ENCODE measurements at places on chromosomes 7 and 10.

DNA sequence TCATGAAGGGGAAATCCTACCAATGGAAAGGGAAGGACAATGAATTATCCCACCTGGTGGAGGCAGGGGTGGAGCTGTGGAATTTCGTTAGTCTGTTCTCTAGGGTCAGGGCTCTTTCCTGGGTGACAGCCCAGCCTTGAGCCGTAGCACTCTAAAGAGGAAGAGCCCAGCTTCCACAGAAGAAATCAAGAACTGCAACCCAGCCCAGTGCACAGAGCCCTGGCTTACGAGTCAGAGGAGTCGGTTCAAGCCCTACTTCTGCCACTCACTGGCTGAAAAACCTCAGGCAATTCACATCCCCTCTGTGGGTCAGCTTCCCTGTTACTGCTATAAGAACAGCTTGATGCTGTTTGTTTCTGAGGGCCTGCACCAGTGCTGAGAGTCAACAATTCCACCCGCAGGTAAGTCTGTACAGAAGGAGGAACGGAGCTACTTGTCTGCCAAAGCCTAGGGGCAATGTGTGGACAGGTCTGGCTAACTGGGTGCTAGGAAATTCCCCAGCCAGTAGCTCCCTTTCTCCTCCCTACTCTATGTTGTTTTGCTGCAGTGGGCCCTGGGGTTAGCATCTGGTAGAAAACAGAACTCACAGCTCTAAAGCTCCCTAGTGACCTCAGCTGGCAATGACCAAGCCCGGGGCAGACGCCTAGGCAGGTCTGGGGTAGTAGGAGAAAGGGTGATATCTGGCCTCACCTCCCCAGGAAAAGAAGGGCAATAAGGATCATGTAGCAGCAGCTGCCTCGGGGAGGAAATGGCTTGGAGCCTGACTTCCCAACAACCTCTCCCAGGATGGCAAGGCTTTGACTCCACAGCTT is 3.3 kb downstream of the AVPI1 start:
- DNase-seq = no peak

DNA sequence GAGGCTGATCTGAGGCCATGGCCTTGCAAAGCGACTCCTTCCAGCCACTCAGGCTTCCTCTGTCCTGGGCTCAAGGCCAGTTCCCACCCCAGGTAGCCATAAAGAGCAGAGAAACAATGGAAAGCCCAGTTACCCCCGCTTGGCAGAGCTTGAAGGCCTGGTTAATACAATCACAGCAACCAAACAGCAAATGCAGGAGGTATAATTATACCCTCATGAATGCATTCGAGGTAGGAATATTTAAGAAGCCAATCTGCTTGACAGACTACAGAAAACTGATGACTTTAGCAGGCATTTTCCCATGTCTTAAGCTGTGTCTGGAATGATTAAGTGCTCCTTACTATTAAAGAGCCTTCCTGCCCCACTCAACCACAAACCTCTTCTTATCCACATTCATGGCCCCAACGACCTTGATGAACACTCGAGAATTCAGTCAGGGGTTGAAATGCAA is 114.1 kb upstream of the MACROH2A2 start:
- DNase-seq = no peak

DNA sequence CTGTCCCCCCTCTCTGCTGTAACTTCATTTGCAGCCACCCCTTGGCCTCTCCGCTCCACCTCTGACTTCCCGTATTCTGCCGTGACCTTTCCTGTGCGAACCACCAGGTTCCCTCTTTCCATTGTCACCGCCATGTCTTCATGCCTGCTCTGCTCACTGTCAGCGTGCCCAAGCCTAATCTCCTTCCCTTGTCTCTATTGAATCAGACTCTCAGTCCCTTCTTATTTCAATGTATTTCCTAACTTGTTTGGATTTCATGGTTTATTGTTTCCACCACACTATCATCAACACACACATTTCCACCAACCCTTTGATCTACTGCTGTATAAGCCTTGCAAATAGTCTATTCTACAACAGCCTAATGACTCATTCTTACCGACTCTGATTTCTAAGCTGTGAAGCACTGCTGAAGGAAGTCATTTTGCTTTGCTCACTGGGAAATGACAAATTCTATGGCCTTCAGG is 30.0 kb upstream of the INHBA start:
- DNase-seq = no peak

GRCh38 chr7:26151953-26152781 is at the start of gene NFE2L3:
Gene NFE2L3 (plus strand): TSS chr7:26152198. CDS start chr7:26152499, 301 bp downstream.
- peak; percentile 76 for DNase-seq

DNA sequence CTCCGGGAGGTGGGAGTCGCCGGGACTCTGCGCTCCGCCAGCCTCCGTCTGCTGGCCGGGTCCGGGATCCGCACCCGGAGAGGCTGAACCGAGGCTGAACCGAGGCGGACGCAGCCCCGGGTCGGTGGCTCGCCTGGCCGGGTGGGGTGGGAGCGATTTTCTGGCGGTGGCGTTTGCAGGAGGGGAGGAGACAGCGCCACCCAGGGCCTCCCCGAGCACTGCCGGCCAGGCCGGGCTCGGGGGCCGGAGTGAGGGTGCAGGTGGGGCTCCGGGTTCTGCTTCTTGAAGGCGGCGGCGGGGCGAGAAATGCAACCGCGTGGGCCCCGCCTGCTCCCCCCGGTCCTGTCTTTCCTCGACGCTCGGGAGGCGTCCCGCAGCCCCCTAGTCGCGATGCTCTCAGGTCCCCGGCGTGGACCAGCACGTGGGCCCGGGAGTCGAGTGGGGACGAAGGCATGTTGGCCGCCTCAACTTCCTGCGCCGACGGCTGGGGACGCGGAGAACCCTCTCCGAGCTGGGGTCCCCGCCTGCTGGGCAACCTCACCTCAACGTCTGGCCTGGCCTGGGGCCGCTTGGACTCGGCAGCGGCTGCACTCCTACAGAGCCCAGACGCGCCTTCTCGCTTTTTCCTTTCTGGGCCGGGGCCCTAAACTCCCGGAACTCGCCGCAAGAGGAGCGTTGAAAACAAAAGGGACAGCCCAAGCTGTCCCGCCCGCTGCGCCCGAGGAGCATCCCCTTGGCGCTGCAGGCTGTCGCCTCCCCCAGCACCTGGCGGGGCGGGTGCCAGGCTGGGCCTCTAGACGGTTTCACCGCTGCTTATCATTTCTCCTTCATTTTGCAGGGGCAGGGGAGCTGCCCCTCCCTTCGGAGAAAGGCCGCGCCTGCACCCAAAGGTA is 25.2 kb upstream of the VAX1 start:
- DNase-seq = no peak

GRCh38 chr10:5685764-5686240 is 1.2 kb downstream of the TASOR2 start:
- no peak for DNase-seq

- DNase-seq = no peak
Observed at GRCh38 chr7:35705932-35706461, 11.1 kb upstream of the HERPUD2 start.

GRCh38 chr7:83504330-83504729 is 144.6 kb downstream of the SEMA3E start:
- DNase-seq = no peak

GRCh38 chr10:66259836-66260235 is 666.0 kb upstream of the LRRTM3 start:
- no peak for DNase-seq

DNA sequence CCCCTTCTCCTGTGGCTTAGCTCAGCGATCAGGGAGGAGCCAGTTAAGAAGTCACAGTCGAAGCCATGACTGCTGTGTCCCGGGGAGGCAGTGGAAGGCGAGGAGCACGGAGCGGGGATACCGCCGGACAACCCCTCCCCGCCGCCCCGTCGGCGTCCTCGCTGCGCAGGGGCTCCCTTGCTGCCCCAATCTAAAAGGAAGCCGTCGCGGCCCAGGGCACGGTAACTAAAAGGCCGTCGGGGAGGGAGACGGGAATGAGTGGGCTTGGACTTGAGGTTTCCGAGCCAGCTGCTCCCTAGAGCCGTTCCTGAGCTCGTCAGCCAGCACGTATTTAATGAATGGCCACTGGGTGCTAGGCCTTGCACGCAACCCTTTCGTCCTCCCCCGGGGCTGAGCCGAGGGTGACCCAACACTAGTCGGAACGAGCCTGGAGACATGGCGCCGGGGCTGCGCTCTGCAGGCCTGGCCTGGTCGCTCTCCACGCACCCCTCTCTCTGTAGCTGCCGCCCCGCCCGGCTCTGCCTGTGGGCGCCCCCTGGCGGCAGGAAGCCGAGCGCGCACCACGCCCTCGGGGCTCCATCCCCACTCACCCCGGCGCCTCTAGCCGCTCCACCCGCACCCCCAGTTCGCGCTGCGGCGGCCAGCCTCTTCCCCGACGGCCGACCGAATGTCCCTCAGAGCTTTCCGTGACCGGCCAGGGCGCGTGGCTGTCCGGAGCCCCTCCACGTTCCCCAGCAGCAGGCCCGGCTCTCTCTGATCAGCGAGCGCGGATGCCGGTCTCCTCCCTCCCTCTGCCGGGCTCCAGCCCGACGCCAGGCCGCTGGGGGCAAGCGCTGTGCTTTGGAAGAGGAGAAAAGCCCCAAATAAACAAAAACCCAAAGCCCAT is 29.3 kb upstream of the KCNK18 start:
- no peak for DNase-seq

DNA sequence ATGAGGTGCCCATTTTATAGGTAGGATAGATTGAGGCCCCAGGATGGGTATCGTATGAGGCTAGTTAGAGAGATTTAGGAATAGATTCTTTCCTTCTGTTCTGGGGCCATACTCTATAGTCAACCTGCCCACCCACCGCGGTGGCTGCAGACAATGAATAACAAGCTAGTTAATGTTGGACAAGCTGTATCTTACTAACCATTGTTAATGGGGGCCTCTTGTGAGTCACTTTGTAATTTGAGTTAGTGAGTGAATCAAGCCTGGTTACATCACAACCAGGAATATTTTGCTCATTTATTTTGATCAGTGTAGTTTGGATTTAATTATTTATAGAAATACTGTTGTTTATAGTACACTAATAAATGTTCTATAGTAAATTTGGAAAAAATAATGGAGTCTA is 7.3 kb downstream of the SORCS3 start:
- no peak for DNase-seq

DNA sequence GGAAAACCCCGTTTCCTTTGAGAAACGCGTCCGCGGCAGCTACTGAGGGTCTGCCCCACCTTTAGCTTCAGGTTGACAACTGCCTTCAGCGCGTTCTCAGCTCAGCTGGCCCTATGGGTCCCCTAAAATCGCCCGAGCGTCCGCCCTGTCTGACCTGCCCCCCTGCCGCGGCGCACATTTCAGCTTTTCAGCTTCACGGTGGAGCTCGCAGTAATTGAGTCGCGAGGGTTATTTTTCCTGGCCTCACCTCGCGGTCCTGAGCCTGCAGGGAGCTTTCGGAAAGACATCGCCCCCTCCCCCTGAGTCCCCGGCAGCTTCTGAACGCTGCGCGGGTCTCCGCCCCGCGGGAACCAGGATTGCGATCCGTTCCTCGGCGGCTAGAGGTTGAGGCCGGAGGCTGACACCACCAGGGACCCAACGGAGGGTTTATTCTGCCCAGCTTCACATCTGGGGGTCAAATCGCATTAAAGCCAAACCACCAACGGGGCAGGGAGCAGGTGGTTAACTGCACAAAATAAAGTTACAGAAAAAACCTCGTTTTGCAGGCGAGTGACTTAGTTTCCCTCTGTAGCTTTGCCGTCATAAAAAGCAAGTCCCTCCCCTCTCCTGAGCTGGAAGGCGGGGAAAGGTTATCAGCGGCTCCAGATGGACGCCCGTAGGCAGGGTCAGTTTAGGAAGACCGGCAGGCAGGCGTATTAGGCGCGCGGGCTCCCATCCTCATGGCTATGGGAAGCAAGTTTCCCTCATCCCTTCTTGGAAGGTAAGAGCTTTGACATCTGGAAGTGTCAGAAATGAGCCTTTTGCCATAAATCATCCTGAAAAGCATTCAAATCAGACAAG is 11.0 kb downstream of the TWIST1 start:
- DNase-seq = no peak

- no peak for DNase-seq
Observed at GRCh38 chr10:113585949-113586348, 33.1 kb downstream of the HABP2 start.

GRCh38 chr7:127770885-127771284 is 118.9 kb downstream of the SND1 start:
- peak; percentile 91 for DNase-seq

DNA sequence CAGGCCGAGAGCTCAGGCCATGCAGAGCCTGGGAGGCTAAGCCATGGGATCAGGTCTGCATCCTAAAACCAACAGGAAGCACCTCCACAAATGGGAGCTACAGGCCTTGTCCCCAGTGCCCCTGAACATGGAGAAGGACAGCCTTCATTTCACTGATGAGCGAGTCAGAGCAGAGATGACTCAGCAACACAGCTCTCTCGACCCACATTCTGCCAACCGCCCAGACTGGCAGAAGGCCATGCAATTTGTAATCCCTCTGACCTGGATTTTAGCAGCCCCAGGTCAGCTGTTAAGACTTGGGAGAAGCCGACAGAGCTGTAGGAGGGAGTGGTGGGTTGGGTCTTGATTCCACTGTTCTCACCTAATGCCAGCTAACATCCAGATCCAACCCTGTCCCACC is 25.5 kb downstream of the VOPP1 start:
- DNase-seq = peak; percentile 84

GRCh38 chr10:87733081-87733480 is 73.4 kb downstream of the PAPSS2 start:
- no peak for DNase-seq

- DNase-seq = no peak
Observed at GRCh38 chr10:45227042-45227441, 88.4 kb downstream of the OR13A1 start.

GRCh38 chr10:49474901-49475300 is 64.0 kb downstream of the ERCC6 start:
- DNase-seq = no peak

DNA sequence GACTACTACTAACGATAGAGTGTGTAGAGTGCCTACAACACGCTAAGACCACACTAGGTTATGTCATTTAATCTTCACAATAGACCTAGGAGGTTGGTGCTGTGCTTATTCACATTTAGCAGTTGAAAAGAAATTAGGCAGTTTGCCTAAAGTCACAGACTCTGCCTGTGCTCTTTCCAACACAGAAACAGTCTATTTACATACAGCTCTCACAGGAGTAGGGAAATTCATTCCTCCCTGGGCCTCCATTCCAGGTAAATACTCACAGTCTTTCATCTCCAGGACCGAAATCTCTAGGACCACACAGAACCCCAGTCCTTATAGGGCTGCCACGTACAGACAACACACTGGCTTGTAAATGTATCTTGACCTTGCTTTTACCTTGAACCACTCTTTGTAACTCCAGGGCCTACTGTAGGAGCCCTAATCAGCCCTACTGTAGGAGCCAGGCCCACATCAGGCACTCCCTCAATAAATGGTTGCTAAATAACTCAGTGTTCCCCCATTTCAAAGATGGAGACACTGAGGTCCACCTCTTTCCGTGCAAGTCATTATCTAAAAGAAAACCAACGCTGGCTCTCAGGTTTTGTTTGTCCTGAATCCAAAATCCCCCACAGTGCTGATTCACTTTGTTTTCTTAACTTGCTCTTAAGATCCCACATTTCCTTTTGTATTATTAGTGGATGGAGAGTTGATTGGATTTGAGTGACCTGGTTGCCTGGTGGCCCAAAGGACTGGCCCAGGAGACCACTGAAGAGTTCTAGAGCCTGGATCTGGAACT is 146.9 kb downstream of the KCNMA1 start:
- DNase-seq = no peak

GRCh38 chr7:88888684-88889083 is 93.1 kb upstream of the TEX47 start:
- no peak for DNase-seq

GRCh38 chr7:129569811-129570215 is 41.7 kb upstream of the NRF1 start:
- no peak for DNase-seq
